ENCODE measurements at places on chromosomes 12 and 14.

- no peak for DNase-seq
Measured at GRCh38 chr12:32895688-32896431, 717 bp downstream of the PKP2 start.

DNA sequence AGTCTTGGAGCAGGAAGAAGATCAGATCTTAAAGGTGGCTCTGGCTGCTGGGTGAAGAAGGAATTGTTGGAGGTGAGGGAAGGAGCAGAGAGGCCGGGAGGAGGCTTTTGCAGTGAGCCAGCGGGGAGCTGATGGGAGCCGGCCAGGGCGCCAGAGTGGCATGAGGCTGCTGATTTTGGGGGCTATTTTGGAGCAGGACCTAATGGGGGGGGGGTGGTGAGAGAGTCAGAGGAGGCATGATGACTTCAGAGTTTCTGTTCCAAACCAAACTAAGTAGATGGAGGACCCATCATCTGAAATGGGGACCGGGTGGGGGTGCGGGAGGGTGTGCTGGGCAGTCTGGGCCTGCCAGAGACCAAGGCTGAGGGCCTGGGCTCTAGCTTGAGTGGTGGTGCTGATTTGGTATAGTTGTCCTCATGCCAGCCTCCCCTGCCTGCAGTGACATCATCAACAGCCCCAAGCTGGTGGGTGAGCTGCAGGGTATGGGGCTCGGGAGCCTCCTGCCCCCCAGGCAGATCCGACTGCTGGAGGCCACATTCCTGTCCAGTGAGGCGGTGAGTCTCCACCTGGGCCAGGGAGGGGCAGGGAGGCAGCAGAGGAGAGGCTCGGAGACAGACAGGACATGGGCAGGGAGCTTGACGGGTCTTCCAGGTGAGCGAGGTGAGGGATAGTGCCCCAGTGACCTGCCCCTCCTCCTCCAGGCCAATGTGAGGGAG lies 6.2 kb downstream of the TNFAIP2 start:
- DNase-seq, result no peak

- peak; percentile 79 for DNase-seq
Measured at GRCh38 chr12:48936379-48936979, 11.2 kb upstream of the FKBP11 start.

GRCh38 chr12:52903855-52904508 lies 894 bp downstream of the KRT8 start:
- DNase-seq, result peak; percentile 19

GRCh38 chr14:77562681-77563080 lies 53.8 kb downstream of the SPTLC2 start:
- DNase-seq, result no peak

DNA sequence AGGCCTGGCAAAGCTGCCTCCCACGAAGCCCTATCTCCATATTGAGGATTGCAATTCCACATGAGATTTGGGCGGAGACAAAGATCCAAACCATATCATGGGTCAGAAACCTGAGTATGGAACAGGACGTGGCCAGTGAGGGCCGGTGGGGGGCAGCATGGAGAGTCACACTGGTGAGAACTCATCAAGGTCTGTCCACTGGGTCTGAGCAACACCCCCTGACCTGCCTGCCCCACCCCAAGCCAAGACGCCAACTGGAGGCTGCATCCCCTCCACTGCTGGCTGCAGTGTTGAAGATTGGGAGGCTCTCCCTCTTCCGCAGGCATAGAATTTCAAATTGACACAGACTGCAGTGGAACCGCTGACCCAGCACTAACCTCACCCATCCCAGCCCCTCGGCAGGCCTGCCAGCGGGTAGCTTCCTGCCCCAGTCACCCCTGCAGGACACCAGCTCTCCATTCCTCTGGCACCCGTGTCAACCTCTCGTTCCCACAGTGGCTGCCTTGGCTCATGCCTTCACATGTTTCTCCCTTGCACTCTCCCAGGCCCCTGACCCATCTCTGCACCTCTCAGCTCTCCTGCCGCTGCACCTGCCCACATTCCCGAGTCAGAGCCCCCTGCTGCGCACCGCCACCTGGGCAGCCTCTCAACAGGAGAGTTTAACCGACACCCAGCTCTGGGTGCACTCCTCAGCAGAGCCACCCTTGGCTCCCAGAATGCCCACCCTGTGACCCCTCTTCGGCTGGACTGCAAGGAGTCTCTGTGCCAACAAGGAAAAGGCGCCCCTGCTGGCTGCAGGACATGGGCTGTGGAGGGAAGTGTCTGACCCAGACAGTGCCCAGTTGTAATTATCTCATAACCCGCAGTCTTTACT lies 45.2 kb upstream of the PPP2R5C start:
- DNase-seq, result no peak

GRCh38 chr12:53696285-53696654 lies 20.4 kb upstream of the ATP5MC2 start:
- DNase-seq, result peak; percentile 18

GRCh38 chr12:47704719-47705118 lies 1.1 kb downstream of the RPAP3 start:
- DNase-seq, result no peak

- no peak for DNase-seq
Measured at GRCh38 chr12:102808412-102808811, 108.6 kb downstream of the PAH start.

- DNase-seq, result no peak
Measured at GRCh38 chr12:64506955-64507354, 55.0 kb downstream of the TBK1 start.

- no peak for DNase-seq
Measured at GRCh38 chr14:67620217-67620785, 581 bp downstream of the ARG2 start.

DNA sequence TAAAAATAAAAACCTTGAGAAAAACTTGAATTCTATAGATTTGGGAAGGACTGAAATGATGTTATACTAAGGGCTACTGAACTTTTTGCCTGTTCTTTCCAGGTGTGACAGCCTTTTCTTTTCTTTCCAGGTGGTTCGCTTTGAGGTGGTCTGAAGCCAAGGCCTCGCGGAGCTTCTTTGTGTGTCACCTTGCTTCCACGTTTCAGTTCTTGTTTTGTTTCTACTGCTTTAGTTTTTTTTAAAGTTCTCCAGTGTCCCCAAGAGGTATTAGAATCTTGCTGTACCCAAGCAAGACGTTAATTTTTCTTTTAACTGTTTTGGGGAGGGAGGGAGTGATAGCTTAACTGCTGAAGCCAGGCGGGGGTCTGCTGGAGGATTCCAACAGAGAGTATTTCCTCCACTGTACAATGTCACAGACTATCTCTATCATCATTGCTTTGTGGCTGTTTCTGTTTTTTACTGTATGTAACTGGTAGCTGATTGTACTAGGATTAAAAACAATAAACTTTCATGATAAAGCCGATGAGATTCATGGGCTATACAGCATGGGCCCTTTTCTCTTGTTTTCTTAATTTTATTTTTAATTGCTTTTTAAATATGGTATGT lies 40.2 kb downstream of the PROX2 start:
- DNase-seq, result no peak

- DNase-seq, result no peak
Measured at GRCh38 chr14:53458368-53458814, 305.3 kb upstream of the DDHD1 start.

DNA sequence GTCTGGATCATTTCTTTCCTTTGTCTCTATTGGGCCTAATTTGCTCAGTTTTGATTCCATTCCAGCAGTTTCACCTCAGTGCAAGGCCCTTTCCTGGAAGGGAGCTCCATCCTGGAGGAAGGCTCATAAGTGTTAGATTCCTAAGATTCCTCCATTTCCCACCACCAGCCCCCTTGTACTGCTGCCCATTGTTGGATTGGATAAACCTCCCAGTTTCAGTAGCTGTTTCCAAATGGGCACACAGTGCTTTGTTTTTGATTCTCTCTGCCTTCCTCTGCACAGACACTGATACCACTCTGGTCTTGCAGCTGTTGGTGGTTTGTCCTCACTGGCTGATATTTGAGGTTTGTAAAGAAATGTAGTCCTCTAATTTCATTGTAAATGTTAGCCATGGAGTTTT lies 158.9 kb downstream of the SLC15A5 start:
- no peak for DNase-seq

DNA sequence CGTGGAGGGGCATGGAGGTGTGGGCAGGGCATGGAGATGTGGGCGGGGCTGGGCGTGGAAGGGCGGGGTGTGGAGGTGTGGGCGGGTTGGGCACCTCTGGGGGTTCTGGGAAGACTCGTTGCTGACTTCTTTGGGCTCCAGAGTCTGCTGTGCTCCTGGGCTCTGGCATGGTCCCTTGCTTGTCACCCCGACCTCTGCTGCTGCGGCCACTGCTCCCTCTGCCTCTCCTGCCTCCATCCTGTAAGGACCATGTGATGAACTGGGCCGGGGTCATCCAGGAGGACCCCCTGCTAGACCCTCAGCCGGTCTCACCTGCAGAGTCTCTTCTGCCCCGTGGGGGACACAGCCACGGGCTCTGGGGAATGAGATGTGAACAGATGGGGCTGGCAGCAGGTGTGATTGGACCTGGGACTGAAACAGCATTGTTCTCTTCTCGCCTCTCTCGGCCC lies 15.3 kb downstream of the NOC4L start:
- no peak for DNase-seq

DNA sequence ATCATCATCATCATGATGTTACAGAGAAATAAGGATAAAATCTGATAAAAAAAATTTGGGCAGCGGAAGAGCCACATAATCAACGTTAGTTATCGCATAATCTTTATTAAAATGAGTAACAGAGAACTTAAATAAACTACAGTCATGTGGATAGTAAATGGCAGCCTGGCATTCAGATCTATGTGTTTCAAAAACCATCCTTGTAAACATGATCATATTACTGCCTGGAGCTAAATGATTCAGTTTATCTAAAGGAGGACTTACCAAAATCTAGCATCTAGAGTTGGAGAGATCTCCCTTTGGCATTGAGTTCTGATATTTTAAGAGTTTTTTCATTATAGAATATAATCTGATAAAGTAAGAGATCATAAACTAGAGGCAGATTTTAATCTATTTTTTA lies 200.1 kb upstream of the MGAT4C start:
- DNase-seq, result no peak

- DNase-seq, result no peak
Measured at GRCh38 chr12:18583655-18584054, 154.2 kb downstream of the PLCZ1 start.

DNA sequence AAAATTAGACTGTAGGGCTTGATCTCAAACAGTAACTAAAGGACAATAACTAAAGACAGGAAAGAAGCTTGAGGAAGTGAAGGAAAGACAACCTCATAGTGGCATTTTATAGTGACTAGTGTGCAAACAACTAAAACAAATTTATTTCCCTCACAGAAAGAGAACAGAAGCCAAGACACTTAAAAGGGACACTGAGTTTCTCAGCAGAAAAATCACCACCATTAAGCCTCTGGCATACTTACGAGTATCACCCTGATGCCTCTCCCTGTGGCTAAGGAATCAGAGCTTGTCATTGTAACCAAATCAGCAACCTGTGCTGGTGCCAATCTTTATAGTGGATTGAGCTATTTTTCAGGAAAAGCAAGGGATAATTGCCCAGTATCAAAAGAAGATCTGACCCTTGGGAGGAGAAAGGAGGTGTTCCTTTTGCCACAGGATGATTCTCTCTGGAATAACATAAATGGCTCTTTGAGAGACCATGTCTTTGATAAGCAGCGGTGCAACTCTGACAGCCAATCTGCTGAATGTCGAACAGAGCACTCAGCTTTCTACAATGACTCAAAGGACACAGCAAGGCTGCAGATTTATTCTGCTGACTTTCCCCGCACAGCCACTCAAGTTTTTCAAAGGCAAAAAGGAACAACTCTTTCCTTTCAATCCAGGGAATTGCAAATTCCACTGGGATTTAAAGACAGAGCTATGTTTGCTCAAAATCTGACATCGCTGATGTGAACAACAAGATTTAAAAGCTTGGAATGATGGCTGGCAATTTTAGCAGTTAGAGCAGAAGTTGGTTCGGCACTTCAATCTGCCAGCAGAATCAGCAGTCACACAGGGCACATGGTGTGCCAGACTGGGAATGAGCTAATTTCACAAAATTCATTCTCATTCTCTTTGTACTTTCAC lies 34.6 kb downstream of the ATF7 start:
- DNase-seq, result no peak

- no peak for DNase-seq
Measured at GRCh38 chr12:28253161-28253641, 62.9 kb downstream of the CCDC91 start.

GRCh38 chr14:68777644-68778043 lies 15.2 kb downstream of the ZFP36L1 start:
- DNase-seq, result no peak

DNA sequence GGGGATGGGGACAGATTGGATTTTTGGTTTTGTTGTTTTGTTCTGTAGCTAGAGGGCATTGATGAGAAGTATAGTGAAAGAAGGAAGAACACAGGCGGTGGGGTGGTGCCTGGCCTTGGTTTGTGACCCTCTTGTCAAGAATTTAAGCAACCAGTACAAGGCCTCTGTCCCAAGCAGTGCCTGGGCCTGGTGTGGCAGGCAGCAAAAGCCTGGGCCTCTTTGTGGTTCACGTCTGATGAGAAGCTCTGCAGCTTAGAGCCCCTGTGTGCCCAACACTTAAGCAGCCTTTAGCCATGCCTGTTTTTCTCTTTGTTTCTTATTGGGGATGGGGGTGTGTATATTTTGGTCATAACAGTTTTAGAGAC lies 98.0 kb downstream of the PPP2R5C start:
- DNase-seq, result no peak

- no peak for DNase-seq
Measured at GRCh38 chr12:99128246-99128802, 483.2 kb downstream of the APAF1 start.

DNA sequence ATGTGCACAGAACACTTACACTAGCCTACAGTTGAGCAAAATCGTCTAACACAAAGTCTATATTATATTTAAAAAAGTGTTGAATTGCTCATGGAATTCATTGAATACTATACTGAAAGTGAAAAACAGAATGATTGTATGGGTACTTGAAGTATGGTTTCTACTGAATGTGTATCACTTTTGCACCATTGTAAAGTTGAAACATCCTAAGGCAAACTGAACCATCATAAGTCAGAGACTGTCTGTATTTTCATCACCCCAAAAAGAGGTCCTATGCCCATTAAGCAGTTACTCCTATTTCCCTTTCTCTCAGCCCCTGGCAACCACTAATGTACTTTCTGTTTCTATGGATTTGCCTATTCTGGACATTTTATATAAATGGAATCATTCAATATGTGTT lies 4.4 kb upstream of the AMIGO2 start:
- no peak for DNase-seq

DNA sequence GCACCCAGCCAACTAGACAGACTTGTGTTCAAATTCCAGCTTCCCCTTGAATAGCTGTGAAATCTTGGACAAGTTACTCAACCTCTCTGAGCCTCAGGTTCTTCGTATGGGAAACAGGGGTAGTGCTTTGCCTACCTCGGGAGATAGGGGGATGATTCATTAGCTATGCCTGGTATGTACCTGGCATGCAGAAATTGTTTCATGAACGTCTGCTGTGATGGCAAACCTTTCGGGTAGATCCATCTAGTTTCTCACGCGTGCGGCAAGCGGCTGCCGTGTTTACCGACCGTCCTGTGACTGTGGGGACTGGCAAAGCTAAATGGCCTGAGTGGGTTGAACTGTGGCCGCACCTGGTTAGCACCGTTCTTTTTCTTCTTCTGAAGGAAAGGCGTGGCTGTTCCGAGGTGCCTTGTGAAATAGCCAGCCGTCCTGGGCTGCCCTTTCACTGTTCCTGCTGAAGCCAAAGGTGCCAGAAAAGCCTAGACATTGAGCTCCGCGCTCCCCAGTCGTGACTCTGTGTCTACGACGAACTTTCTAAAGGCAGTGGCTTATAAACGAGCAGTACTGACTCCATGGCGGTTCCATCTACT lies 40.6 kb upstream of the MED13L start:
- DNase-seq, result no peak

All from CD4-positive, alpha-beta T cell treated with Interleukin-4 for 1 hour (primary cell).